Suppressor macrophage treated with lipopolysaccharide for 1 hour (primary cell): ENCODE measurements at places on chromosomes 5 and 9.

GRCh38 chr9:91141407-91141965 is 220.2 kb downstream of the AUH start:
- no peak for DNase-seq

GRCh38 chr9:36046923-36047322 is 10.2 kb downstream of the RECK start:
- DNase-seq = no peak

DNA sequence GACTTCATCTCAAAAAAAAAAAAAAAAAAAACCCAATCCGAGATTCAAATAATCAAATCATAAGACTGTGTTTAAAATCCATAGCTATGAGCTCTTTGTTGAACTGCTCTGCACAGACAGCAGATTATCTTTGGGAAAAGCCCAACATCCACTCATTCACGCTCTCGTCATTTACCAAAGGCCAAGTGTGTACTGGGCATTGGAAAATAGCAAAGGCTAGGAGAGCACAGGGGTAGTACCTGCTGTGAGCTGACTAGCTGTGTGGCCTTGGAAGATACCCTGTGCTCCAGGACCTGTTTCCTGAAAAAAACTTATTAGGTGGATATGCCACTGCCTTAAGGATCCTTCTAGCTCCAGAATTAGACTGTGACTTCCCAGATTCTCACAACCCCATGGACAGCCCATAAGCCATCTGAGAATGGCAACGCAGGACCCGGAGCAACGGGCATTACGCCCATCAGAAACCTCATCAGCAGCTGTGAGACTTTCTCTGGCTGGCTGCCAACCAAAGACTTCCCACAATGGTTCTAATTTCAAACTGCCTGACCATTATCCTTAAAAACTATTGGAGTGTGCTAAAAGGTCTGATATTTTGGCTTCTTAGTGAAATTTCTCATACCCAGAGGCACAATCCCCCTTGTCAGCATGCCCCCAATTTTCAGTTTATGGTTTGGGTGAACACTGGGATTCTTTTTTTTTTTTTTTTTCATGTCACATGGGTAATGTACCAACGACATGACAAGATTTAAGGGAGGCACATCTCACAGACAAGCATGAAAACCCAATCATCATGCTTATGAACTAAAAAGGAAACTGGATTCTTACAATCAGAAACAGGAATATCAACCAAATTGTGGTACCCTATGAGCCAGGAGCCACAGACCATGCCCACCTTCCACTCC is 16.8 kb downstream of the SERINC5 start:
- no peak for DNase-seq

- DNase-seq = no peak
Observed at GRCh38 chr9:123309611-123310010, 41.2 kb upstream of the STRBP start.

GRCh38 chr5:138568061-138568824 is 7.0 kb downstream of the HSPA9 start:
- no peak for DNase-seq

- DNase-seq = peak; percentile 44
Observed at GRCh38 chr5:175444060-175444904, at the start of gene DRD1. DRD1 (minus strand) TSS chr5:175444182; CDS start chr5:175443099, 1,083 bp downstream.

- DNase-seq = no peak
Observed at GRCh38 chr9:77097335-77097734, 77.9 kb downstream of the FOXB2 start.

DNA sequence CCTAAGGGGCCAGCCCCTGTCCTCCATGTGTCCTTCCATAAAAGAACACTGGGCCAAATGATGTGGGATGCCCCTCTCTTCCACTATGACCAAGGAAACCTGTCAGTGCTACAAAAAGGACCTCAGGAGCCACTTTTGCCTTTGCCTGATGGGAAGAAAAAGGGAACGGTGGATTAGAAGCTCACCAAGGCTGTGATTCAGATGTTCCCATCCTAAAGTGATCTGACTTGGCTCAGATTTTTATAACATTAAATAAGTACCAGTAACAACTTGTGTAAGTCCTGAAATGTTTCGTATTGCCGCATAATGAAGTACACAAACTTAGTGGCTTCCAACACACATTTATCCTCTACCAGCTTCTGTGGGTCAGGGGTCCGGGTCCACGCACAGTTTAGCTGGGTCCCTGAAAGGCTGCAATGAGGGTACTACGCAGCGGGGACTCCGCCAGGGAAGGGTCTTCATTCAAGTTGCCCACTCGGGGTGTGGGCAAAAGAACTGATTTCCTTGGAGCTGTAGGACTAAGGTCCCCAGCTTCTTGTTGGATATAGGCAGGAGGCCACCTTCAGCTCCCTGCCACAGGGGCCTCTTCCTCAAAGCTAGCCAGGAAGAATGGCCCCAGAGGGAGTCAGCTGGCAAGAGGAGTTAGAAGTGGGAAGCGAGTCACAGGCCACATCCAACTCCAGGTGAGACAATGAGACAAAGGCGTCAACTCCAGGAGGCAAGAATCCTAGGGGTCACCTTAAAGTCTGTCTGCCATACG is 60.4 kb downstream of the RAPGEF1 start:
- no peak for DNase-seq

DNA sequence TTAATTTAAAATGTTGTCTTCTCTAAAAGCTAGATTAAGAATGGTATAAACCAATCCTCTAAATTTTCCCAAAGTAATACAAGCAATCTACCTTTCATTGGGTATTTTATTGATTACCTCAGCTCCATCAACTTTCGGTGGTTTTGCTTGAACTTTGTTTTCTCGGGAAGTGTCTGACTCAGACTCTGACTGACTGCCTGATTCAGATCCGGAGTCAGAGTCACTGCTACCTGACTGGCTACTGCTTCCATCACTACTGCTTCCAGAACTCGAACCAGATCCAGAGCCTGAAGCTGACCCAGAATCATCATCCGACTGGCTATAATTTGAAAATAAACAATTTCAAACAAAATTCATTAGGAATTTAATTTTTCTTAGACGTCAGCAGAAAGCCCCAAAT is 24.0 kb downstream of the CHD1 start:
- DNase-seq = no peak

- no peak for DNase-seq
Observed at GRCh38 chr9:18825656-18826170, 207.3 kb downstream of the SAXO1 start.

DNA sequence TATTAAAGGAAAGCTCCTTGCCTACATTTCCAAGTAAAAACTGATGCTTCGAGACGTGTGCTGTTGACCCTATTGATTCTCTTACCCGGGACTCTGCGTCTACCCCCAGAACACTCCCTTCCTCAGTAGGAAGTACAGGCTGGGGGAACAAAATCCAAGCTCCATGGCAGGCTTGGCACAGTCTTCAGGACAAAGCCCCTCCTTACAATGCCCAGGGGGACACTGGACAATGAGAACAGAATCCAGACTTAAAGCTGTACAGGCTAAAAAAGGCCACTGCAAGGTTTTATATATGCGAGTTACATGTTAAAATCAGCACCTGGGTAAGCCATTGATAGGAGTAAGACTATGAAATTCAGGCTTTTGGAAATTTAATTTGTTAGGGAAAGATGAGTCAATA is 250.6 kb upstream of the DAPK1 start:
- DNase-seq = no peak

GRCh38 chr9:105418588-105419500 is 29.0 kb upstream of the FSD1L start:
- no peak for DNase-seq

- DNase-seq = peak; percentile 22
Observed at GRCh38 chr5:10579536-10580521, 16.0 kb downstream of the ANKRD33B start.

DNA sequence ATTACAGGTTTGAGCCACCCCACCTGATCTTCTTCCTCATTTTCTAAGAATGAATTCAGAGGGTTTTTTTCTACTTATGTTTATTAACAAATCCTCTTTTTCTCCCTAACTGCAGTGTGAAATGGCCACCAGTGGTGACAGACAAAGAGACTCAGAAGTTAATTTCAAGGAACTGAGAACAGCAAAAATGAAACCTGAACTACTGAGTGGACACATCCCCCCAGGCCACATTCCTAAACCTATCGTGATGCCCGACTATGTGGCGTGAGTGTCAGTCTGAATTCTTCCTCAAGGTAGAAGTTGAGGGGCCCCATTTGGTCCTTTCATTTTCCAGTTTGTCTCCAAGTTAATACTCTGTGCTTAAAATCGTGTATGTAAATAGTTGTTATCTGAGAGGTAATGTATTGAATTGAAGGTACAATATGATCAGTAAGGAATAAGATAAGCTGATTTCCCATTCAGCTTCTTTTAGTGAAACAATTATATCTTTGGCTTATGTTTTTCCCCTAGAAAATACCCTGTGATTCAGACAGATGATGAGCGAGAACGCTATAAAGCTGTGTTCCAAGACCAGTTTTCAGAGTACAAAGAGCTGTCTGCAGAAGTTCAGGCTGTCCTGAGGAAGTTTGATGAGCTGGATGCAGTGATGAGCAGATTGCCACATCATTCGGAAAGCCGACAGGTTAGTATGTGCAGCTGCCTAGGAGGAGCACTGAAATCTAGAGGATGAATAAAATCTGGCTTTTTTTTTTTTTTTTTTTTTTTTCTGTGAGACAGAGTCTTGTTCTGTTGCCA is 17.7 kb downstream of the MARVELD2 start:
- DNase-seq = peak; percentile 24

DNA sequence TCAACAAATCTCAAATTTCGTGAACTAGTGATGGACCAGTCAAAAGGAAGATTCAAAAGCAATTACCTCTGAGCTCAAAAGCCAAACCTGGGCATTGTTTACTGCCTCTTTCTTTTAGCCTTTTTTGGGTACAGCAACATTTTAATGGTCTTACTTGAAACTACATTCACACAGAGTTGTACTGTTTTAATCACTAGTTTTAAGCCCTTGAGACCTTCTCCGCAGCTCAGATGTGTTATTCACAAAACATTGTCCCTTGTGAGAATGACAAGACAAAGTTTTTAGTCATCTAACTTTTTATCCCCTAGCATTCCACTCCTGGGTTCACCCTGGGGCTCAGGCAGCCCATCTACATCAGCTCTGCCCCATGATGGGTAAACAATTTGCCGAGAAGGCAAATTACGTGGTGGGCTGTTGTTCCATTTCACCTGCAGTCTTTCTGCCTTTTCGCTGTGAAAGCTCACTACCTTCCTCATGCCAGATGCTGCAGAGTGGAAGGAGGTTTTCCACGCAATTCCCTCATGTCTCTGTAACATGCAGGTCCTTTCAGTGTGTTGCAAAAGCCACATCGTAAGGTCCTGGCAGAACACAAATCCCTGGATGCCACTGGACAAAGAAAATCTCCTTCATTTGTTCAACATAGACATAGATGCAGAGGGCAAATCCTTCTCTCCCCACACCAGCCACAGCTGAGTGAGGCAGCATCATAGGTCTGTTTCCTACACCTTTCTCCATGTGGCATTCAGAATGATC is 175.7 kb downstream of the EBF1 start:
- DNase-seq = no peak

GRCh38 chr5:206406-206805 is 11.5 kb downstream of the CCDC127 start:
- no peak for DNase-seq

DNA sequence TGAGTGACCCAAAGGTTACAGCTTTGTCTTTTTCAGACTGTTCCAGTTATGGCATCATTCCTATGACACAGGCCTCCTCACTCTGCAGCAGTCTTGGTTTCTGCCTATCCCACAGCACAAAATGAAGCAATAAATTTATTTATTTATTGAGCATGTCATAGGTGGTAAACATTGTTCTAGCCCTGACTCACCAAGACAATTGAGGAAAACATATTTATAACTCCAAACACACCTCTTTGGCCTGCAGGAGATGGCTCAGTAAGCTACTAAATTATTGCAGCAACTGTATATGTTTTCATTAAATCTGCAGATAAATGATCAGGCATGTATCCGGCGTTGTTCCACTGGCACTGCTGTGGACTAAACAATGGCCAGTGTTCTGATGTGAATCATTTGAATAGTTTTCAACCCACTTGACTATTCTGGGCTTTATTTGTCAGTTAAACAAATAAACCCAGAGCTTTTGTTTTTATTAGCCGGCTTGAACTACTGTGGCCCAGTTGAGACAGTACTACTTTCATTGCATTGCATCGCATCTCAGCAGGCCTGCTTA is 83.2 kb downstream of the FOXD1 start:
- no peak for DNase-seq

DNA sequence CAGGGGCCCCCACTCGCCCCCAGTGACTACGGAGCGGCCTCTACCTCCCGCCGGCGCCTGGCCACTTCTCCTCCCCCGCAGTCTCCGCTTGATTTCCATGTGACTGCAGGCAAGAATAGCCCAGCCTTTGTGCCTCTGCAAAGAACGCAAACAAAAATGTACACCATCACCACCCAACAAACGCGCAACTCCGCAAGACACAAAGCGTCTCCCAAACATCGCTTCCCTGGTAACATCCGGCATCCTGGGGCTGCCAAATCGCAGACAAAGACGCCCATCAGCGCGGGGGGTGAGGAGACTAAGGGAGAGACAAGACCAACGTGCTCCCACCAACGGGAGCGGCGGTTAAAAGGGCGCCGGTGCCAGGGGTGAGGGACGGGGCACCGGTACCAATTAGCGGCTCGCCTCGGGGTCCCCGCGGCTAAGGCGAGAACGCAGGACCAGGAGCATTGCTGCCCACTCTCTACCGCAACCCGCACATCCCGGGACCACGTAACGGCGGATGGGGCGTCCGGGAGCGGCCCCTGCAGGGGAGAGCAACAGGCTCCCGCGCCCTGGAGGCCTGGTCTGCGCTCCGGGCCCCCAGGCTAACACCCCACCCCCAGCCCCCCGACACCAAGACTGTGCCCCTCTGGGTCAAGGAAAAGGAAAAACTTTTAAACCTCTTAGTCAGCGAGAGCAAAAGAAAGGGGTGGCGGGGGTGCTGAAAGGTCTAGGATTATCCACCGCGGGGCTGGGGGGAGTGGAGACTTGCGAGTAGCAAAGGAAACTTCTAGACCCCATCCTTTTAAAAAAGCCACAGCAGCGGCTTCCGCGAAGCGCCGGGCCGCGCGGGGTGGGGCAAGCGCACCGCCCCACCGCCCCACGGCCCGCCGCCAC is 885 bp downstream of the MPDZ start:
- DNase-seq = no peak

DNA sequence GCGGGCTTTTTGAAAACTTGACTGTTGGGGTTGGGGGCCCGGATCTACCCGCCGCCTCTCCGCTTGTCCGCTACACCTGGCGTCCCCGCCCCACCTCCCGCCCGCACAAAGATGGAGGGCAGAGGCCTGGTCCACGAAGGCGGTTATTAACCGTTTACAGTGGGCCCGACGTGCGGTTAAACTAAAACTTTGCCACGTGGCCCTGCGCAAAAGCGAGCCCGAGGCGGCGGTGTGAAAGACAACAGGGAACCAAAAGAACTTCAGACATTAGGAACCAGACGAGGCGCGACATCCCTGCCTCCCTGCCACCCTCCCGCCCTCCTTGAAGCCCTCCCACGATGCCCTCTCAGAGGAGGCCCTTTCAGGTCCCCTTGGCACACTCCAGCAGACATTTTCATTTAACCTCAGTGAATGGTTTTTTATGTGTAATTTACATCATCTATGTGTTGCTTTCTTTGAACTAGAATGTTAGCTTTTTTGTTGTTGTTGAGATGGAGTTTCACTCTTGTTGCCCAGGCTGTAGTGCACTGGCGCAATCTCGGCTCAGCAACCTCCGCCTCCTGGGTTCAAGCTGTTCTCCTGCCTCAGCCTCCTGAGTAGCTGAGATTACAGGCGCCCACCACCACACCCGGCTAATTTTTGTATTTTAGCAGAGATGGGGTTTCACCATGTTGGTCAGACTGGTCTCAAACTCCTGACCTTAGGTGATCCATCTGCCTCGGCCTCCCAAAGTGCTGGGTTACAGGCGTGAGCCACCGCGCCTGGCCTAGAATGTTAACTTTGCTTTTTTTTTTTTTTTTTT is 999 bp upstream of the HNRNPA0 start:
- no peak for DNase-seq
